ENCODE measurements at places on chromosomes 7 and 10.

GRCh38 chr7:101916876-101917275 lies 99.5 kb downstream of the CUX1 start:
- no peak for DNase-seq

GRCh38 chr10:43214956-43215561 lies 51.8 kb downstream of the RASGEF1A start:
- DNase-seq, result no peak

GRCh38 chr7:18191862-18192625 lies 164.4 kb upstream of the PRPS1L1 start:
- no peak for DNase-seq

DNA sequence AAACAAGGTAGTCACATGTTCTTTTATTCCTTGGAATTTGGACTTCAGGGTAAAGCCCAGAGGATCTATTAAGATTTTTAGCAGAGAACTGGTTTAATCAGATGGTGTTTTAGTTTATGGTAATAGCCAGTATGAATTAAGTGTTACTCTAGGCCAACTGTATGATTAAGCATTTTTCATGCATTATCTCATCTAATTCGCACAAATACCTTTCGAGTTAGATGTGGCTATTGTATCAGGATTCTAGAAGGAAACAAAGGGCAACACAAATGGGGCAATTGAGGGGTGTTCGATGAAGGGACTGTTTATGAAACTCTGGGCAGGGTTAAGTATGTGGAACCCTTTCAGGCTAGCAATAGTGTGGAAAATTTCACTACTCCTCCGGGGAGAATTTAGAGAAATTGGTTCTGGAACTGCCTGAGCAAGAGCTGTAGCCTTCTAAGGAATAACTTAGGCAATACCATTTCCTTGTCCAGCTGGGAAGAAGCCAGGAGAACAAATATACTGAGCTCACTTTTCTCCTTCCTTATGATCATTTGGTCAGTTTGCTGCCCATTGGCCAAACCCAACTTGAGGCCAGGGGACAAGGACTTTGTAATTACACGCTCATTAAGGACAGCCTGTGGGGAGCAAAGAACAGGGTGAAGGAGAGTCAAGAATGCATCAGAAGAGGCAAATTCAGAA lies 319.0 kb upstream of the FZD1 start:
- no peak for DNase-seq

DNA sequence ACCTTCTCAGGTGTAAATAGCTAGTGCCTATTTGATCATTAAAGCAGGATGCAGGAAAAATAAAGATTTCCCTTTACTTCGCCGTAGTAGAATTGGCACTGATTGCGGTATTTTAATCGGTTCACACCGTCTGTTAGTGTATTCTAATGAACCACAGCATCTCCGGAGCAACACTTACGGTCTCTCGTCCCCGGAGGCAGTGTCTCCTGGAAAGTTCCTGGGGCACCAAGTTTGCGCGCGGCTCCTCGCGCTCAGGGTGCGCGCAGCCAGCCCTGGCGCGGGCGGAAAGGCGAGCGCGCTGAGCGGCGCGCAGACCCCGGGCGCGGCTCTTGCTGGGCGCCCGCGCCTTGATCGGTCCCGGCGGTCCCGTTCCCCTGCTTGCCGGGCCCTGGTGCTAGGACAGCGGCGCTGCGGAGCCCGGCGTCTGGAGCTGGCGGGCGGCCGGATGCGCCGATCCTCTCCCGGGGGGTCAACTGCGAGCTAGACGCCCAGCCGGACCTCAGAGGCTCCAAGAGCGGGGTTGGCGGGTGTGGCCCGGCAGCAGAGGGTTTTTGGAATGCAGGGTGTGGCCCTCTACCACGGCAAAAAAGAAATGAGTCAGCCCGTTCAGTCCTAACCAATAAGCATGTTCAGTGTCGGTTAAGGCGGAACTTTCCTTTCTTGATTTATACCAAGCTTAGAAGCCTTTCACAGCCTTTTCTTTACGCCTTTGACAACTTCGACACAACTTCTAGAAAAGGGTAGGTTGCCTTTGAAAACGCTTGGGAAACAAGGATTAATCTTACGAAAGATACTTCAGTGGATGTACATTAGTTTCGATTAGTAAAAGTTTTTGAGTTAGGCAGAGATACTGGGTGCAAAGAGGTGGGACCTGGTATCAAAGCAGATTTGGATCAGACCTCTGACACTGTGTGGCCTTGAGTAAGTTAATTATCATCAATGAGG lies 166.8 kb upstream of the ASAH2 start:
- peak; percentile 4 for DNase-seq

GRCh38 chr7:92095380-92095779 lies 38.9 kb downstream of the CYP51A1 start:
- no peak for DNase-seq

DNA sequence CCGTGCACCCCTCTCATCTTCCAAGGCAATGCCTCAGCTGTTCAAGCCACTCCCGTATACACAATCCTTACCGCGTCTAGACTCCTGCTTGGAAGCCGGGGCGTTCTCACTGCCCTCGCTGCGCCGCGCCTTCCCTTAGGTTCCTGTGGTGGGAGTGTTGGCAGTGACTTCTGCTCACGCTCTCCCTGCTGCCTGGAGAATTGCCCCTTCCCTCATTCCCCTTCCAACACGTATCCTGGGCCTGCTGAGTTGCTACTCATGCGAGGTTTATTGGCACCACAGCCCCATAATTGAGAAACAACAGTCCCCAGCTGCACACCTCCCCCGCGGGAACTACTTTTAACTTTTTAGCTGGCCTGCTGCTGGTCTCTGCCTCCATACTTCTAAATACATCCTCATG lies 31.9 kb downstream of the RBM17 start:
- DNase-seq, result no peak

DNA sequence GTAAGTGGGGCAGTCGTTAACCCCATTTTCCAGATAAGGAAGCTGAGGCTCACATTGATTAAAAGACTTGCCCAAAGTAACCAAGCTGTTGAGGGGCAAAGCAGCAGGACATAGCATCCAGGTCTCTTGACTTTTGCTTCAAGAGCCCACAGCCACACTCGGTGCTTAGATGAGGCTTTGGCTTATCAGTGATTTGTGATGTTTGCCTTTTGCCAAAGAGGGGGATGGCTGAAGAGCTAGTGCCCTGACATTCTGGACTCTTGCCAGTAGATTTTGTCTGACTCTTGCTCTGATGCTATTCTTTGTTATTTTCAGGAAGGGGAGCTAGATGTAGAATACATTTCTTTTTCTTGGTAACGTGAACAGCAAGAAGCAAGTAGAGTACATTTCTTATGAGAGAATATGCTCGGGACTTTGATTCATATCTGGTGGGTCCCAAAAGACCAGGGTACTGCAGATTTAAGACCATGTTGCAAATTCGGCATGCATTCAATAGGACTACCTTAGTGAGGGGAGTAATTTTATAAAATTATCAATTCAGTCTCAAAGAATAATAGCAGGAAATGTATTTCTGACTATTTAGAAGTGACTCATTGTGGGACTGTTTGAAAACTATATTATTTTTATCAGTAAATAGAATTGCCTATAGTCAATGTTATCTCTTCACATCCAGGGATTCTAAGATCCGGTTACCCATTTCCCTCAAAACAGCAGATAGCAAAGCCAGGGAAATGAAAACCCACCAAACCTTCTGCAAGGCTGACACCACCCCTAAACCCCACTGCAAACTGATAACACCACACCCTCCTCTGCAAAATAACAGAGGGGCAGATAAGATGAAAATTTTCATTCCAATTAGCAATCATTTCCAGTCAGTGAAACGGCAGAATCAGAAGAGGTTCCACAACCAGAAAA lies 180.0 kb upstream of the BMPER start:
- no peak for DNase-seq

DNA sequence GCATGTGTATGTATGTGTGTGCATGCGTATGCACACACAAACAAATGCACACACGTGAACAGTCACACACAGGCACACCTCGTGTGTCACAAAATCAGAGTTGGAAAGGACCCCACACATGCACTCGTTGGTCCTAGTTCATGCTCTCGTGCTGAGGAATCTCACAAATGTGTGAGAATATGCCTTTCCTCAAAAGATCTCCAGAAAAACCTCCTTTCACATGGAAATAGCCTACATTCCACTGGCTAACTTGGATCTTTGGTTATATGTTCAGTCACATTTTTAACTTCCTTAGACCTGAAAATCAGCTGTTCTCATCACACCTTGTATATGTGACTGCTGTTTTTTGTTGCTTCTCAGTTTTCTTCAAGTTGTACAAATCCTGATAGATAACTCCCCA lies 256.7 kb downstream of the DPP6 start:
- no peak for DNase-seq

DNA sequence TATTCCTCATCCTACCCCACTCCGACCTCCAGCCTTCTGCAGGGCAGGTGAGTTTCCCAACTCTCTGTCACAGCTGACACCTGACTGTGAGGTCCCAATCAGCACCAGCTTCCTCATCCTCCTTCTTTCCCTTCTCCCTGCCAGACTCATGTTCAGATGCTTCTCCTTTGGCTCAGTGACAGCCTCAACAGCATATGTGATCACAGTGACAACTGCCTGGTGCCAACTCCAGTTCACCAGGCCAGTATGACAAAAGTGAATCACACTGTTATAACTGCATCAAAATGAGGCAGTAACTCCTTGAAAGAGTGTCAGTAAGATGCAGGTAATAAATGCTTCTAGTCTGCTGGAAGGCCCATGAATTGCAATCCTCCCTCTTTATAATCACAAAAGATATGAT lies 46.8 kb upstream of the NFE2L3 start:
- DNase-seq, result no peak

DNA sequence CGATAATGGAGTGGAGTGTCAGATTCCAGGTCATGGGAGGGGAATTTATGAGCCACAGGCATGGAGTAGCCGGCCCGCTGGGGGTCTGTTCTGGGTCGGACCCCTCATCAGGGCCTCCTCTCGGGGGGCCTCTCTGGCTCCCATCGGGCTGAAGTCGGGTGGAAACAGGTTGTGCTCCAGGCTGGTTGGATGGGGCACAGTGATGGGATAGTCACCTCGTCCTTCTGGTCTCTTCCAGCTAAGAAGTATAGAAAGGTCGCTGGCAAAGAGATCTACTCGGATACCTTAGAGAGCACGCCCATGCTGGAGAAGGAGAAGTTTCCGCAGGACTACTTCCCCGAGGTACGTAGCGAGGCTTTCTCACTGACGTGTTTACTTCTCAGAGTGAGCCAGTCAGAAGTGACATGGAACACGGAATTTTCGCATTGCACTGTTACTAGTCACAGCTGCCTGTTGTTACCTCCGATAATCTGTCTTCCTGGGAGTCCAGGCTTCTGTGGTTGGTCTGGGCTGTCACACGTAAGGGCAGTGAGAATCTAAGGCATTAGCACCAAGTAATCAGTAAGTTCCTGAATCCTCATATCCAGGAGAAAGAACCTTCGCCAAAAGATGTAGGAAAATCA lies 88.3 kb downstream of the NKX6-2 start:
- no peak for DNase-seq

- no peak for DNase-seq
Observed at GRCh38 chr10:113947184-113948041, 93.0 kb downstream of the NHLRC2 start.

GRCh38 chr10:17965649-17966235 lies 14.0 kb downstream of the SLC39A12 start:
- no peak for DNase-seq

GRCh38 chr10:79221110-79222051 lies 125.9 kb upstream of the PPIF start:
- DNase-seq, result no peak

- no peak for DNase-seq
Observed at GRCh38 chr10:96367470-96367869, 8.7 kb upstream of the OPALIN start.

DNA sequence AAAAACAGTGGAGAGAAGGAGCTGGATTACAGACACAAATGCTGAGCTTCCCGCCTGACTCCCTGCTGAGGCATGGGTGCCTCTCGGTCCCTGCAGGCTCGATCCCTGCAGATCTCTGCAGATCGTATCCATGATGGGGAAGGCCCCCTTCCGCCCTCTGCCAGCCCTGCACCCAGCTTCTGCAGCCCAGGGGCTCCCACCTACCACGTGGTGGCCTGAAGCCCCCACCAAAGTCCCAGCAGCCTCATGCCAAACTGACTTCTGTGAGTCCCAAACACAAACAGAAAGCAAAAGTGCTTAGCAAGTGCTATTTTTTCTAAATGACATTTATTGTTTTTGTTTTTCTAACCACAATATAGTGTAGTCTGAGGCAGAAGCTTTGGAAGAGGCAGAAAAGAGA lies 127.1 kb upstream of the CHST15 start:
- no peak for DNase-seq

- DNase-seq, result no peak
Observed at GRCh38 chr7:66859339-66859738, 61.7 kb upstream of the TMEM248 start.

Measured in activated gamma-delta T cell treated with anti-CD3 and anti-CD28 coated beads, Interleukin-2, amount 50 U/mL, for 16 hours (primary cell).